ENCODE measurements at places on chromosomes 5 and 9.

DNA sequence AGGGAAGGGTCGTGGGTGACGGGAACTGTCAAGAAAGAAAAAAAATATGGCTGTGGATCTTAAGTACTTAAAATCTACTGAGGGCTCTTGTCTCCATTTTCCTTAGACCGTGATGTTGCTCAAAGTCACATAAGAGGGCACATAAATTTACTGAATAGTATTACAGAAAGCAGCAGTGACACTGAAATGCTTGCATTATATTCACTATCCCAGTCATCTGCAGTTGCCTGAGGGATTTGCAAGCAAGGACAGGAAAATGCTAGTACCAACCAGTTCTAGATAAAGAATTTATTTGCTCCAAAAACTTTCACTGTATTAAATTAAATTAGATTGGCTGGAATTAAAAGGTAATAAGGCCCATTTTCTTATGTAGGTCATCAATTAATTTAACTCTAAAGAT is 106.5 kb upstream of the CCDC152 start:
- no peak for DNase-seq

GRCh38 chr9:2407450-2407849 is 214.1 kb upstream of the VLDLR start:
- DNase-seq = no peak

DNA sequence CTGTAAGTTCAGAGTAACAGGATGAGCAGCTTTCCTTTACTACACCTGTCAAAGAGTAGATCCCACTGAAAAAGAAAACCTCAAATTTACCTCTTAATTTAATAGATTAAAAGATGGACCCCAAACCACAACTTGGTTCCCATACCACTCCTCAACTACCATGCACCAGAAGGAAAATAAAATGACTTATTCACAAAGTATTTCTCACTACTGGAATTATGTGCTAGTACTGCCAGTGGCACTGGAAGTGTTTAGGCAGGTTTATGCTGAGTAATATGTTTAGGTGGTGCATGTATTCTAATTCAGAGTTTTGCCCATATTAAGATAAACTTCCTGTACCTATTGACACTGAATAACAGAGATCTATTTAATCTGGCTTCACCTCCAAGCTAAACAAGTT is 6.6 kb downstream of the PLK2 start:
- no peak for DNase-seq

DNA sequence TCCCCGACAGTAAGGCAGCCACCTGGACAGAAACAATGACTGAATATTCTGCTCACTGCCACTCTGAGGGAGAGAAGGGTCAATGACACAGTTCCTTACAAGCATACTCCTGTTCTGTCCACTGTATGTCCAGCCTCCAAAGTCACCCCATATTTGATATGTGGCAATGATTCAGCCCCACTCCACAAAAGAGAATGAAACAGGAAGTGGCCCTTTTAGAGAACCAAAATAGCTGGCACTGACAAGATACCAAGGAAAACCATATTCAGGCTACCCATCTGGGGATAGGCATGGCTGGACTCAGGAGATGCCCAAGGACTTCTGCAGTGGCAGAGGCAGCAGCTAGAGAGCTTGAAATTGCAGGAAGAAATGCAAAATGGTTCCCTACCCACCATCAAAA is 12.8 kb upstream of the GFRA3 start:
- no peak for DNase-seq

GRCh38 chr5:92969781-92970237 is 611.2 kb downstream of the NR2F1-AS1 start:
- DNase-seq = no peak

DNA sequence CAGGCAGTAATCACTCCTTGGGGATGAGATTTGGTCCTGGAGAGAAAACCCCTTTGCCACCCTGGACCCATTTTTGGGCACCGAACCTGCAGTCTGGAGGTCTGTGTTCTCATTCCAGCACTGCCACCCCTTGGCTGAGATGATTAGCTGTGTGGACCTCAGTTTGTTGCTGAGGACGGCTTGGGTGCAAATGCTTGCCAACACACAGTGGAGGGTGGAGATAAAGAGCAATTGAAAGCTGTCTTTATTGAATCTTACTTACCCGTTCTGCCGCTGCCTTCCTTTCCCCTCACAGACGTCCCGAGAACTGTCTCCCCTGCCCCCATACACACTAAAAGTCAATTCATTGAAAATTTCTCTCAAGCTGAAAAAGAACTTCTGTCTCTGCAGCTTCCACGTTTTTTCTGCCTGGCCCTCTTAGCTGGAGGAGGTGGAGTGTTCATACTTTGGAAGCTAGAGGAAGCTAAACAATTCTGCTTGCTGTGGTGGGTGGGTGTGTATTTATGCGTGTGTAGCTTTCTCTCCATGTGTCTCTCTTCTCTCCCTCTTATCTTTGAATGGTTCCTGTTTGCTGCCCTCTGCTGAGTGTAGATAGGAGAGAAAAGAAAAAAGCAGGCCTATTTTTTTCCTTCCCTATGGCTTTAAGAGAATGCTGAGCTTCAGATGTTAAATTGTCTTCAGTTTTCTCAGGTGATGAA is 6.6 kb downstream of the GALNT10 start:
- DNase-seq = no peak

- no peak for DNase-seq
These were observed 209.5 kb downstream of the ARHGAP26 start for GRCh38 chr5:142979636-142980035.

DNA sequence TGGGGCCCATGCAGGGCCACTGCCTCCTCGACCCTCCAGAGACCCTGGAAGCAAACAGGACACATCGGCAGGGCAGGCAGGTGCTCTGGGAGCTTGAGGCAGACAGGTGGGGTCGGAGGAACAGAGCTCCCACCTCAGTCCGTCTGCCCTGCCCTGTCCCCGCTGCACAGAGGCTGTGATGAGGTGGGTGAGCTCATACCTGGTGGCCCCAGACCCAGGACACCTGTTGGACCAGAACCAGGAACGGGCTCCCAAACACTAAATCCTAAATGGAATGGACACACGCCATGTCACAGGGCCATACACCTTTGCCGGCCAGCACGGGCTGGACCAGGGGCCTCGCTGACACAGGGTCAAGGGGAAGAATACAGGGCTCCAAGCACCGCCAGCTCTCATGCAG is 5.5 kb downstream of the SOHLH1 start:
- no peak for DNase-seq

- no peak for DNase-seq
These were observed 38.5 kb downstream of the FBXL7 start for GRCh38 chr5:15538516-15538915.

DNA sequence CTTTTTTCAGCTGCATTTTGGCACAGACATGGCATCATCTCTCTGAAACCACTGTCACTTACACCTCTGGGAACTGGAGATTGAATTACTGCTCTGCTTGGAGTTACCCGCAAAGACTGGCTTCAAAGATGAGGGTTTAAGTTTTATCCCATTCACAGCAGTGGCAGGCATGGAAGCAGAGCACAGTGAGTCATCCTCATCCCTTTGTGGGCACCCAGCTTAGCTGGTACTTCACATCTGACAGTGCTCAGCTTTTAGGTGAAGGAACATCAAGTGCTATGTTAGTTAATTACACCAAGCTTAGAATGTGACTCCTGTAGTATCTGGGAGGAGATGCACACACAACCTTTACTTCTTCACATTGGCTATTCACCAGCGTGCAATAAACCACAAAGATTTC is 24.8 kb upstream of the ALDH1A1 start:
- no peak for DNase-seq

- DNase-seq = no peak
These were observed 202.3 kb upstream of the IRX1 start for GRCh38 chr5:3393122-3393919.

DNA sequence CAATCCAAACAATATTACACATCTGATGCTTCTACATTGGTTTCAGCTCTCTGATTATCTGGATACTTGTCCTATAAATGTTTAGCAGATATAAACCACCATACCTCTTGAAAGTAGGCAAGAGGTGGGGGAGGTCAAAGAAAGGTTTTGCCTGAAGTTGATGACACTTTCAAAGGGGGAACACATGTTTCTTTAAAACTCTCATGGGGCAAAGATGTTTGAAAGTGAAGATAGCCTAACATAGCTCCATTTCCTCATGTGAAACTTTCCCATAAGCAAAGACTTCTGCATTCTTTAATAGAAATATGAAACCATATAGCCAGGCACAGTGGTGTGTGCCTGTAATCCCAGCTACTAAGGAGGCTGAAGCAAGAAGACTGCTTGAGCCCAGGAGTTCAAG is 62.1 kb downstream of the CETN3 start:
- no peak for DNase-seq

GRCh38 chr5:29518176-29518575 is 1675.3 kb upstream of the CDH6 start:
- no peak for DNase-seq

DNA sequence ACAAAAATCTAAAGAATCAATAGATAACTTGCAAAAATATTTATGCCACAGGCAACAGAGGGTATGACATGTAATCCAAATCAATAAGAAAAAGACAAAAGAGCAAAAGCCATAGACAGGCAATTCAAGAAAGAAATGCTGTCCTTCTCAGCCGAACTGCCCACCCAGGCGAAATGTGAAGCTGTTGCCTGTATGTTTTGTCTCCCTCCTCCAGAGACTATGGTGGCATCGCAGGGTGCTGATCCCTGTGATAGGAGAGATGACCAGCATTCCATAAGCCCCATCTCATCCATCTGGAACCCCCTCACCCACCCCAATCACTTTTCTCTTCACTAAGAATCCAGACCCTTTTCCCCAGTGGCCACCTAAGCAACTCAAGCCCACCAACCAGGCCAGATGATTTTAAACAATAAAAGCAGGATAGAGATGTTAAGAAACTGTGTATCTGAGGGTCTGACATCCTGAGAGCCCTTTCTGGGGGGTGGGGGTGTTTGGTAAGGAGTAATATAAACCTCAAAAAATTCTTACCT is 5.3 kb upstream of the ACSL6 start:
- no peak for DNase-seq

GRCh38 chr9:15144622-15145061 is 162.4 kb downstream of the TTC39B start:
- peak; percentile 8 for DNase-seq

DNA sequence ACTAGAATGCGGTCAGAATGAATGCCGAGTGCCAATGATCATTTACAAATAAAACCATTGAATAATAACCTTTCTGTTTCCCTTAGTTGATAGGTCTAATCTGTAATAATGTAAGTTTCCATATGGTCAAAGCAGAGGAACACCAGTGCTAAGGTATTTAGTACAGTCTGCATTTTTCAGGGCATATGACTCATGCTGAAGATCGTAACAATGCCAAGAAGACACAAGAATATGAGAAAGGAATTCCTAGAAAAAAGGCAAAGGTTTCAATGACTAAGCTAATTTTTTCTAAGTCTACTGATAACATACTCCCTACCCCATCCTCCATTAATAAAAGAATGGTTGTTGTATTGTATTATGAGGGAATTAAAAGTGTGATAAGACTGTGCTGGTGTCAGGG is 2.8 kb downstream of the OR1L8 start:
- DNase-seq = peak; percentile 43

DNA sequence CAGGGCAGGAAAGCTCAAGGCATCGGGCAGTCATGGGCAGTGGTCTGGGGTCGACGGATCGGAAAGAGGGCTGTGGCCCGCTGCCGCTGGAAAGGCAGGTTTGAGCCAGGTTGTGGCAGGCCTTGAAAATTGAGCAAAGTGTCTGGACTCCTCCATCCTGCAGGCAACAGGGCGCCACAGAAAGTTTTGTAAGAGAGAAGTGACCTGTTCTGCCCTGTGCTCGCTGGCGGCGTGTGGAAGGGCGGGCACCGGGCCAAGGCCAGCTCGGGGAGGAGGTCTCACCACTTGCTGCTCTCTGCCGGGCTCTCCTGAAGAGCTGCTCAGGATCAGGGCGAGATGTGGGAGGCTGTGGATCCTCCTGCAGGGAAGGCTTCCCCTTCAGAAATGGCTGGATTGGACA is 41.4 kb upstream of the FAT2 start:
- no peak for DNase-seq

DNA sequence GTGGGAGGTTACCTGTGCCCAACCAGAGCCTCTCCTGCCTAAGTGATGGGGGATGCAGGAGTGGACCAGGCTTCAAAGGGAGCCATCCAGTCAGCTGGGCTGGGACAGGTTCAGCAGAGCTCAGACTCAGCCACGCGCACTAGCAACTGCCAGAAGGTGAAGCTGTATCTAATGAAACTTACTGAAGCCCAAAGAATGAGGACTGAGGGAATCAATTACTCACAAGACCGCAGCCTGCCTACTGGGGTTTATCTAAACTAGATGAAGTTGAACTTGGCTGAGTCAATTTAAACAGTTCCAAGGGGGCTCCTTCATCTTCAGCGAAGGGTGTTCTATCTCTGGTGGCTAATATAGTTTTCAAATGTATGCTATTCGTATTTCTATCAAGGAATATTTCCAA is 11.4 kb downstream of the HAND1 start:
- no peak for DNase-seq

GRCh38 chr5:143641549-143642355 is 170.2 kb upstream of the HMHB1 start:
- no peak for DNase-seq

GRCh38 chr5:38807570-38808483 is 38.0 kb upstream of the OSMR start:
- DNase-seq = peak; percentile 40

Measured in GM04504 (cell line).